ENCODE measurements at places on chromosomes 11 and 22.
A peak's percentile ranks its signal among the peaks of the same experiment; 100 is the strongest.

DNA sequence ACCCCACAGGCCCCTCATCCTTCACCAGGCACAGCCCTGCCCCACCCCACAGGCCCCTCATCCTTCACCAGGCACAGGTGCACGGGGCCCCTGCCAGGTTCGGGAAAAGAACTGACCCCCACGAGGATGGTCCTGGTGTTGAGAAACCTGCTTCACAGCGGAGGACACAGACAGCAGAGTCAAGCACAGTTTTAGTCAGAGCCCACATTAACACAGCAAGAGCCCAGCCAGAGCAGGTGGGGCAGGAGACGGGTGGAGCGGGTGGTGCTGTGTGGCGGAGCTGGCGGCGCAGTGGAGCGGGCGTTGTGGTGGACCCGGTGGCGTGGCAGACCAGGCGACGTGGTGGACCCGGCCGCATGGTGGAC, 1085.5 kb downstream of the BRD1 start:
- DNase-seq: no peak

GRCh38 chr11:129946256-129946655, 50.9 kb upstream of the NFRKB start:
- no peak for DNase-seq

DNA sequence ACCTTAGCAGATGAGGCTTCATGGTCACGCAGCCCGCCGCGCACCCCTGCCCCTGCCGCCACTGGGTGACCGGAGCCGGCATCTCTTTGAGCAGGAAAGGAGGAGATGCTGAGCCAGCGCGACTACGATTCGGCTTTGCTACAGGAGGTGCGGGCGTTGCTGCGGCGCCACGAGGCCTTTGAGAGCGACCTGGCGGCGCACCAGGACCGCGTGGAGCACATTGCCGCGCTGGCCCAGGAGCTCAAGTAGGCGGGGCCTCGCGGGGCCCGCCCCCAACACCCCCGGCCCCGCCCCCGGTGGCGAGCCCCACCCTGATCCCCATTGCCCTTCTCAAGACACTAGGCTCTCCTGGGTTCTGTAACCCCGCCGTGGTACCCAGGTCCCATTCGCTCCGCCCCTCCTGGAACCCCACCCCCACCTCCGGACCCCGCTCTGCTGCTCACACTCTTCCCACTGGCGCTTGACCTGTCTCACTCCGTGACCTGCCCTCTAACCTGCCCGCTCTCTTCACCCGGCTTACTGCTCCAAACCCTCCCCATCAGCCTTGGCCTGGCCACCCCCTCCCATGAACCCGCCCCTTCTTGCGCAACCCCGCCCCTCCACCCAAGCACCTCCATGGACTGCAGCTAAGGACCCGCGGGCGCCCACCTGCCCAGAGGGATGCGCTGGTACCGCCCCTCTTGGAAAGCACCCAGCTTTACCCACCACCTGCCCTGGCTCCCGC, 9.1 kb downstream of the CTSF start:
- peak; percentile 26 for DNase-seq

- DNase-seq: no peak
These were observed 7.0 kb upstream of the MPPED1 start for GRCh38 chr22:43404673-43405385.

- DNase-seq: no peak
These were observed 35.6 kb upstream of the ADSL start for GRCh38 chr22:40310768-40311120.

- no peak for DNase-seq
These were observed 34.0 kb upstream of the MMP13 start for GRCh38 chr11:102989379-102990047.

- DNase-seq: no peak
These were observed 52.2 kb downstream of the NUP98 start for GRCh38 chr11:3745161-3745560.

GRCh38 chr11:129743112-129743815, 72.4 kb upstream of the TMEM45B start:
- no peak for DNase-seq

GRCh38 chr11:108508653-108509593, 10.7 kb upstream of the POGLUT3 start:
- no peak for DNase-seq

DNA sequence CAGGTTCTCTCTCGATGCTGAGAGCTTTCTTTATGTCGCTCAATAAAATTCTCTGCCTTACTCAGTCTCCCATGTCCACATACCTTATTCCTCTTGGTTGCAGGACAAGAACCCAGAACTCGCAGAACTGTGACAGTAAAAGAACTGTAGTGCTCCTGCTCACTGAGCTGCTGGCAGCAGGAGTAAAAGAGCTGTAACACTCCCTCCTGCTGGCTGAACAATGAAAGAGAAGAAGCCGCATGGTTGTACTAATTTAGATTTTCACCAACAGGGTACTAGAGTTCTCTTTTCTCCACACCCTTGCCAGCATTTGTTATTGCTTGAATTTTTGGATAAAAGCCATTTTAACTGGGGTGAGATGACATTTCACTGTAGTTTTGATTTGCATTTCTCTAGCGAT, 433.2 kb downstream of the GUCY1A2 start:
- no peak for DNase-seq

DNA sequence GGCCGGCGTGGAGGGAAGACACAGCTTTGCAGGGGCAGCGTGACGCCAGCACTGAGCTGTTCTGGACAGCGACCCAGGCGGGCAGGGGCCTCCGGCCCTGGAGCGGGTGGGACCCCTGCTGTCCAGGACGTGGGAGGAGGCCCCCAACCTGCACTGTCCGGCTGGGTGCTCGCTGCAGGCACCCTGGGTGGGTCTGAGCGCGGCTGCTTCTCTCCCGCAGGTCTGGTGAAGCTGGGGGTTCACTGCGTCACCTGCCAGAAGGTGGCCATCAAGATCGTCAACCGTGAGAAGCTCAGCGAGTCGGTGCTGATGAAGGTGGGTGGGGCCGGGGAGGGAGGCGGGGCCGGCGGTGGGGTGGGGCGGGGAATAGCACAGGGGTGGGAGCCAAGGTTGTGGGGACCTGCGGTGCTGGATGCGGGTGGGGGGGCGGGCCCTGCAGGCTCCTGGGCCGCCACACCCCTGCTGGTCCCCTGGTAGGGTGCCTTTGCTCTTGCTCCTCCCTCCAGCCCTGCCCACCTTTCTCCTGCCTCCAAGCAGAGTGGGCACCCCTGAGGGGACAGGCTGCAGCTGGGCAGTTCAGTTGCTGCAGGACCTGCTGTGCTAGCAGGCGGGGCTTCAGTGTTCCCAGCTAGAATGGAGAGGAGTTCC, 46.2 kb downstream of the BRSK2 start:
- no peak for DNase-seq

- DNase-seq: no peak
These were observed 98.0 kb upstream of the TRIM77 start for GRCh38 chr11:89612096-89612495.

DNA sequence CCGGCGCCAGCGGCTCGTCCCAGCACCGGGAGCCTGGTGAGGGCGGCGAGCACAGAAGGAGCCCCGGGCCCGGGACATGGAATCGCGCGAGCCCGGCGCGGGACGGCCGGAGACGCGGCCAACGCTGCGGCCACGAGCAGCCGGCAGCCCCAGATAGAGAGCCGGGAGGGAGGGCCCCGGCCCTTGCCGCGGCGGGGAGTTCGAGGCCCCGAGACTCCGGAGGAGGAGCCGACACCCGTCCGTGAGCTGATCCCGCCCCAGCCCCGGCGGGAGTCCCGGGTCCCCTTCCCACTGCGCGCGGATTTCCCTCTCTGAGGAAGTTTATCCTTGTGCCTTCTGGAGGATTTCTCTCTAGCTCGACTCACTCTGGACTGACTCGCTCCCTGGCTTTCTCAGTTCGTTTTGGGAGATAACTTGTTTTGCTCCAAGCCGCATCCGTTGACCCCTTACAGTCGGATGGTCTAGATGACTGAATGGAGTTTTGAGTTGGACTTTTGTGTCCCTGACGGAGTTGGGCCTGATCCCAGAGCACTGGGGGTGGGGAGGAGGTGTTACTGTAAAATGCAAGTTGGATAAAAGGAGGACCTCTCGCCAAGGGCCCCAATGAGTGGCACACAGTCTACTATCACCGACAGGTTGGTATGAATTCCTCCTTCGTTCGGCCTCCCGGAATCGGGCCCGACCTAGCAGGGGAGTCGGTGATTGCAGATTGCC, 585 bp downstream of the ARHGEF12 start:
- no peak for DNase-seq

DNA sequence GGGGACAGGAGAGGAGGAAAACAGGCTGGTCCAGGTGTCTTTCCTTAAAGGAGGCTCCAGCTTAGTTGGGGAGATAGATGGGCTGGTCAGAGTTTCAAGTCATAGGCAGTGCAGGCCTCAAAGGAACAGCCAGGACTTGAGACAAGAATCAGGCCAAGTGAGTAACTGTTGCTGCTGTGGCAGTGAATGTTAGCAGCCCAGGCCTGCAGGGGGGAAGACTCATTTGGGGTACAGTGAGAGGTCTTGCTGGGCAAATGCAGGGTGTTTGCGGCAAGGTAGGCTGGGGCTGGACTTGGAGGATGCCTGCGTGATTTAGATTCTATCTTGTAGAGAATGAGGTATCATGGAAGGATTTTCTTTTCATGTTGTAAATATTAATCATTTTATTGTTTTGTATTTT, 24.1 kb downstream of the PTPRJ start:
- no peak for DNase-seq

GRCh38 chr22:37564111-37564711, 3.9 kb downstream of the CDC42EP1 start:
- DNase-seq: no peak

DNA sequence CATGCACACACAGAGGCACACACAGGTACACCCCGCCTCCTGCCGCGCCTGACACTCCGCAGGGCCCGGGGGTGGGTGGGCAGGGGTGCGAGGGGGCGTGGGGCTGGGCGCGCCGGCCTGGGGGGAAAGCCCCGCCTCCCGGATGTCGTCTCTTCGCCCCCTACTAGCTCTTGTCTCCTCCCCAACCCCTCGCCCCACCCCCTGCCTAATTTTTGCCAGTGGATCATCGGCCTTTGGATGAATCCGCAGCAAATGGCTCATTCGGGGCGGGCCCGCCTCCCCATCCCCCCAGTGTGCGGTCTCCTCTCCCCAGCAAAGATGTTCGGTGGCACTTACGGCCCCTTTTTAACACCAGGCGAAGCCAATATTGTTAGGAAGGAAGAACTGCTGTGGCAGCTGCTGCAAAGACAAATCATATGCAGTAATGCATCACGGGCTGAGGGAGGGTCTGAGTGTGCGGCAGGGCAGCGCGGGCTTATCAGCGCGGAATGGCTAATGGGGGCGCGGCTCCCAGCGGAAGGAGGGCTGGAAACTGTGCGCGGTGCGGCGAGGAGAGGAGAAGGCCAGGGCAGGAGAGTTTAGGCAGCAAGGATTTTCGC, 13.4 kb upstream of the NECTIN1 start:
- no peak for DNase-seq

DNA sequence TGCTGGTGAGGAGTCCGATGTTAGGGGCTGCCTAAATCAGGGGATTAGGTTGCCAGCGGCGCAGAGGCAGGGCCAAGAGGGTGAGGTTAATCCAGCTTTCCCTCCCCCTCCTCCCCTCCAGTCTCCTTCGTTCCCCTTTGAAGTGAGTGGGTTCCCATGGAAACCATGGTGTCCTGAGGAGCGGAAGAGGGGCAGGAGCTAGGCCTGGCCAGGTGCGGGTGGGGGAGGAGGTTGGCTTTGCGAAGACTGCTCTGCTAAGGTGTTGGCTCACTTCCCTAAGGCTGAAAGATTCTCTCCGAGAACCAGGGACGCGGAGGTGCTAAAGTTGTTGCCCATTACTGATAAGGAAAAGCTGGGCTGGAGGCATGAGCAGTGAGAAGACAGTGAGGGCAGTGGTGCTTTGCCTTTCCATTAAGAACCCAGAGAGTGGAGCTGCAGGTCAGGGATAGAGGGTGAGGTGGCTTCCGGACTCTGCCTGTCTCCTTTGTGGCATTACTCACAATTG, 124.6 kb downstream of the FEZ1 start:
- DNase-seq: no peak

GRCh38 chr11:15851051-15851498, 505.3 kb downstream of the SOX6 start:
- DNase-seq: no peak

DNA sequence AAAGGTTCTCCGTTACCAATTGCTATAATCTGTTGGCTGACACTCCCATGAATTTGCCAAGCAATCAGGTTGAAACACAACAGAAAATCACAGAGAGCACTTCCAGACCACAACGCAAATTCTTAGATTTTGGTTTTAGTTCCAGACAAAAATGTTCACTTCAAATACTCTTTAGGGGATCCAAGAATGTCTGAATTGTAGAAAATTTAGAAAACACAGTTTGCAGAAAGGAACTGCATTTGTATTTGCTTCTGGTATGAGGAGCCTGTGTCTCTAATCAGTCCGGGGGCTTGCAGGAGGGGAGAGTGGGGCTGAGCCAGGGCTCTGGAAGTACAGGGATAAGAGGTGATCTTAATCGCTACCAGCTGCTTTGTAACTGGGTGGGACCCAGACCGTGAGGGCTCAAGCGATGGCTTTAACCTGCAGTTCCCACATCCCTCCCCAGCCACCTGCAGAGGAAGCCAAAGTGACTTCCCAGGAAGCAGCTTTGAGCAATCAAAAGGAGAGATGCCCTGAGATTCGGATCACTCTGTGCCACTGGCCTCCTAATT, 18.7 kb downstream of the SCUBE2 start:
- no peak for DNase-seq

DNA sequence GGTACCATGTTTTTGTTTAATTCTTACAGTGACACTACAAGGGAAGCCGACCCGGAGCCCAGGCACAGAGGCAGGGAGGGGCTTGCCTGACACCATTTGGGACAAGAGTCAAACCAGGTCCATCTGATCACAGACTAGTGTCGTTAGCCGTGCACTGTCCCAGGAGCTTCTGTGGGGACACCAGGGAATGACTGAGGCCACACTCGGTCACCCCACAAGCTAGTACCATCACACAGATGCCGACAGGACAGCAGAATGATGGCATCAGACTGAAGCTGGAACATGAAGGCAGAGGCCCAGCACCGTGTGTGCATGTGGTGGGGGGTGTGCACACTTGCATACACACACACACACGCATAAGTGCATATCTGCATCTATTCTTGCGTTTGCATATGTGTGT, 61.5 kb upstream of the NECTIN1 start:
- no peak for DNase-seq

- DNase-seq: no peak
These were observed 18.2 kb downstream of the CALCA start for GRCh38 chr11:14953904-14954303.
